ENCODE measurements at places on chromosomes 5 and 9.

- no peak for DNase-seq
Measured at GRCh38 chr9:2023532-2023931, 8.4 kb downstream of the SMARCA2 start.

DNA sequence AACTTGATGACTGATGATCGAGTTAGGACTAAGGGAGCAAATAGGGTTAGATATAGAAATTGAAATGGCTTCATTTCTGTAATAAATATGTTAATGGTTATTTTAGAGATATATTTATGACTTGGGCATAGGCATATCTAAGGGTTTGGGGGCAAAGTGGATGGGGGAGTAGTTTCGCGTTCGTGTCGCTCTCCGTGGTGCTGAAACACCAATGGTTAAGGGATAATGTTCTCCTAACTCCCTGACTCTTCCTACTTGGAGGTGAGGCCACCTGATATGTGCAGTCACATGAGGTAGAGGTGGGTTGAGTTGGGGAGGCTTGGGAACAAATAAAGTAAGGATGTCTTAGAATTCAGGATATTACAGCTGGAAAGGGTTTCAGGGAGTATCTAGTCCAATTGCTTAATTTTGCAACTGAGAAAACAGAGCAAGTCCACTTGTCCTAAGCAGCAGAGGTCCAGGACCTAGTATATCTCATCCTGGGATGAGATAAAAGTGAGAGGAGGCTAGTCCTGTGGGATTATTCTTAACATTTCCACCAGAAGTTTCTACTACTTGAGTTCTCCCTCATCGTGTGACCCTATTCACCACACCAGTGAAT, 44.0 kb upstream of the MAP1B start:
- DNase-seq = peak; percentile 57

GRCh38 chr5:41707853-41708603, 162.2 kb downstream of the OXCT1 start:
- peak; percentile 62 for DNase-seq

- no peak for DNase-seq
Measured at GRCh38 chr5:10334831-10335230, 18.7 kb upstream of the MARCHF6 start.

DNA sequence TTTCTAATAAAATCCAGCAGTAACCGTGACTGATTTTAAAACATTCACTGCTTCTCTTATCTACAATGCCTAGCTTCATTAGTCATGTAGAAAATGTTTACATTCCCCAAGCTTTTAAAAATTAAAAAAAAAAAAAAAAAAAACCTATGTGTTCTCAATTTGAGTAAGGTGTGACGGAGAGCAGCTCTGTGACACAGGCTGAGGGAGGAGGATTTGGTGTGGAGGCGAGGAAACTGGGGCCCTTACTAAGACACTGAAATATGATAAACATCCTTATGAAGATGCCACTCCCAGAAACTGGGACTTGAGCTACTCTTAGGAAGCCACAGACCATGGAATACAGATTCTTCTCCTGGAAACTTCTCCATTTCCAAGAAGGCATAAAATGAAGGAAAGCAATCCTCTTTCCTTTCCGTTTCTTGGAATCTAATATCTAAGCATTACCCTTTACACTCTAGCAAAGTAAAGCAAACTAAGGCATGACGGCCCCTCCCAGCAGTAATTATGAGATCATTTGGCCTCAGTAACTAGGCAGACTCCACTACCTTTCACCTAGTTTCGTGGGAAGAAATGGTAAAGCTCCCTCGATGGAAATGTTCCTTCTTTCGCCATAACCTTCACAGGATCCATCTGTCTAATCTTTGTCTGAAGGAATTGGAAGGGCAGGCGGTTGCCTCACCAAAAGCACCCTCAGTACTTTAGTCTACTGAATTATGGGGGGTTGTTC, 23.5 kb downstream of the GRAMD2B start:
- peak; percentile 96 for DNase-seq

GRCh38 chr9:16866587-16866986, 3.9 kb downstream of the BNC2 start:
- no peak for DNase-seq

DNA sequence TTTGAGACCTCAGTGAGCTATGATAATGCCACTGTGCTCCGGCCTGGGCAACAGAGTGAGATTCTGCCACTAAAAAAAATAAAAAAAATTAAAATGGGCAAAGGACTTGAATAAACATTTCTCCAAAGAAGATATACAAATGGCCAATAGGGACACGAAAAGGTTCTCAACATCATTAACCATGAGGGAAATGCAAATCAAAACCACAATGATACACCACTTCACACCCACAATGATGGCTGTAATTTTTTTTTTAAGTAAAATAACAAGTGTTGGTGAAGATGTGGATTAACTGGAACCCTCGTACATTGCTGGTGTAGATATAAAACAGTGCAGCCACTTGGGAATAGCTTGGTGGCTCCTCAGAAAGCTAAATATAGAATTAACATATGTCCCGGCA, 68.0 kb downstream of the SIL1 start:
- DNase-seq = no peak

DNA sequence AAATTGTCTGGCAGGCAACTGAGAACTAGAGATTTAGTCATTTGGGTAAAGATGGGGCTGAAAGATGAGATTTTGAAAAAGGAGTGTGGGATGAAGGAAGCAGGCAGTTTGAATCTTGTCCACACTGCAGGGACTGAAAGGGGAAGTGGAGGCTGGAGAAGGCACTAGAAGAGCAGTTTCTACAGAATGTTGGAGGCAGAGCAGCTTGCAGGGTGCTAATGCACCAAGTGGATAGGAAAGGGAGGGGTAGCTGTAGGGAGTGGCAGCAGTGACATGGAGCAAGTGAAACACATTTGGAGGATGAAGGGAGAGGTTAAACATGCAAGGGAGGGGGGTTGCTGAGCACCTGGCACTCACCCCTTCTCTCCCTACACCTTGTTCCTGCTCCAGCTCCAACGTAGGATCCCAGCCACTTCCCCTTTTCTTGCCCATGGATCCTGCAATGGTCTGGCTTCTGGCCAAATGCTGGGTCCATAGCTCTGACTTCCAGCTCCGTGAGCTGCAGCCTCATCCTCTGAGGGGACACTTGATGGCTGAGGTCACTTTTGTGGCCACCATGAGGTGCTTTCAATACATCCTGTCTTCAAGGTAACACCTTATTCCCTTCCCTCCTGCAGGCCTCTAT, 30.0 kb upstream of the FGD3 start:
- DNase-seq = no peak

DNA sequence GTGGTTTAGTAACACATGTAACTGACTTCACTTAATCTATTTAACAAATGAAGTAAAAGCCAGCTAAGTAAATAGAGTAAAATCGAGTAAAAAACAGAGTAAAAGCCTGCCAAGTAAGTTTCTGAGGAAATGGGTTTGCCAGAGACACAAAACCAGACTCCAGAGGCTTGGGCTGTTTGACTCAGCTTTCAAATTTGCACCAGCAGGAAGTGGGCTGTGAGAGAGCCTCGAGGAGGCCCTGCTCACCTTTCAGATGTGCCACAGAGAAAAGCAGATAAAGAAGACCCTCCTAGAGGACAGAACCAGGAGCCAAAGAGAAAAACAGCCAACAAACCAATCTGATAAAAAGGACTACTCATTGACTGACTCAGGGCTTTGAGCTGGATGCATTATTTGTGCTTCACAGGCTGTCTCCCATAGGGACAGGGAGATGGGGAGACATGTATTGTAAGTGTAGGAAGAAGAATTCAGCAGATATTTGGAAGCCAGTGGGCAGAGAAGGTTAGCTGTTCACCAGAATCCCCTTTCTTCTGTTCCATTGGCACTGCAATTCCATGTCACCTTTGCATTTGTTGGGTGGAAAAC, 14.4 kb upstream of the AMACR start:
- DNase-seq = peak; percentile 67

GRCh38 chr5:55509796-55510522, 24.8 kb downstream of the PLPP1 start:
- peak; percentile 19 for DNase-seq
